ENCODE measurements at places on chromosomes 4 and X. TPM values are rescaled to one million over a fixed set of nuclear protein-coding genes. Genes with fewer than 3 reads are reported as not detected.

GRCh38 chr4:56147371-56147770 lies 198.6 kb downstream of the CEP135 start:
- no peak for DNase-seq

The ASB5 gene
- not detected for total RNA-seq

The USP17L13 gene
- not detected for total RNA-seq

DNA sequence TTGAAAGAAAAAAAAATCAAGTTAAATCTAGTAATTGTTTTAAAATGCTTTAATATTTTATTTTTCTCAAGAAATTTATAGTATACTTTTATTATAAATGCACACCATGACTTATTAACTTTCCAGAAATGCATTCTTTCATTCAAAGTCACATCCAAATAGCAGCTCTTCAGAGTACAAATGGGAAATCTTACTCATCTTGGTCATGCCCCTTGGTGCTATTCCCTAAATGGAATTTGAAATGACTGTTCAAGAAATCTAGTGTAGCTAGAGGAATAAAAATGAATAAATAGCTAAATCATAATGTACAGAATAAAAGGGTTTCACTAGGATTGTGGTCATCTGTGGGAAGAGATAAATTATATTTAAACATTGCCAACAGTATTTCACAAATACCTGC lies 1139.7 kb downstream of the PCDH18 start:
- no peak for DNase-seq

DNA sequence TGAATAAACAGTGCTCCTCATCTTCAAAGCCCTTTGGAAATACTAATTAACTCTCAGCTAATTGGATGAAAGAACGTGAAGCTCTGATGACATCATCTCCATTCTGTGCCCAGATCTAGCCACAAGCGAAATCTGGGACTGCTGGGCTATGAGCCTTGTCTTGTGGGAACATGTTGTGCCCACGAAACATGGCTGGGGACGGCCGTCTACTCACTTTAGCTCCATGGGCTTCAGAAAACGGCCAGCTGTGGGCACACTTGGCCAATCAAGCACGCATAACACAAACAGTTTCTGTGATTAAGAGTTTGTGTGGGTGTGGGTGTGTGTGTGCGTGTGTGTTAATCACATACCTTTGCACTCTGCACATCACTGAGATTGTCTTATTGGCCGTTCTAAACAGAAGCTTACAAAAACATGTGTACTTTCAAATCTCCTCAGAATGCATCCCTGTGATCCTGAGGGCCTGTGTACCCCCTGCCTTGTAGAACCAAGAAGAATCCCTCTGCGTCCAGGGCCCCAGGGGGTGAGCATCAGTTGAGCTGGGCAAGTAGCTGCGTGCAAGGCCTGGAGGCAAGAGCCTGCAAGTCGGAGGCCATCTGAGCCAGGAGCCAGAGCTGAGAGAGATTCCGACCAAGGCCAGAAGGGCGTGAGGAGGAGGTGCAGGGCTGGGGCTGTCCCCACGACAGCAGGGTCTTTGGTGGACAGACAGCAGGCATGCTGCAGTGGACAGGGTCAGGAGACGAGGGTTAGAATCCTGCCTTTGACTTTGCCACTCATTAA lies 18.7 kb upstream of the ZNF185 start:
- DNase-seq, result no peak

GRCh38 chr4:47704693-47705325 lies 133.1 kb downstream of the CORIN start:
- DNase-seq, result no peak

GRCh38 chr4:184728858-184729257 lies 5.0 kb downstream of the CENPU start:
- DNase-seq, result peak; percentile 62

DNA sequence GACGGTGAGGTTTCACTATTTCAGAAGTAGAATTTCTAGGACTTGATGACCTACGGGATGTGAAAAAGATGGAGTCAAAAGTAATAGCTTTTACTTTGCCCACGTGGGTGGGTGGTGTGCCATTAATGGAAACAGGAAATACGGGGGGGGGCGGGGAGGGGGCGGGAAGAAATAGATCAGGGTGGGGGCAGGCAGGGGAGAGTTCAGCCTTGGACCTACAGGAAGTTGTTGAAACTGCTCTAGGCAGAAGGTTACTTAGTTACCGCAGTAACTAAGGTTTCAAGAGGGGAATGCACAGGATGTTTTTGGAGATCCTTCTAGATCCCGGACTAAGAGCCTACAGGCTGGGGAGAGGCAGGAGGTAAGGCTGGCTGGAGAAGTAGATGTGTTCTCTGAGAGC lies 3.6 kb upstream of the FHL1 start:
- no peak for DNase-seq

The PCDH19 gene
- total RNA-seq, result 0.33 TPM

The ARHGAP36 gene
- total RNA-seq, result not detected

- DNase-seq, result no peak
Observed at GRCh38 chrX:128106630-128107029, 54.4 kb upstream of the ACTRT1 start.

The VEGFD gene
- total RNA-seq, result 0.28 TPM

DNA sequence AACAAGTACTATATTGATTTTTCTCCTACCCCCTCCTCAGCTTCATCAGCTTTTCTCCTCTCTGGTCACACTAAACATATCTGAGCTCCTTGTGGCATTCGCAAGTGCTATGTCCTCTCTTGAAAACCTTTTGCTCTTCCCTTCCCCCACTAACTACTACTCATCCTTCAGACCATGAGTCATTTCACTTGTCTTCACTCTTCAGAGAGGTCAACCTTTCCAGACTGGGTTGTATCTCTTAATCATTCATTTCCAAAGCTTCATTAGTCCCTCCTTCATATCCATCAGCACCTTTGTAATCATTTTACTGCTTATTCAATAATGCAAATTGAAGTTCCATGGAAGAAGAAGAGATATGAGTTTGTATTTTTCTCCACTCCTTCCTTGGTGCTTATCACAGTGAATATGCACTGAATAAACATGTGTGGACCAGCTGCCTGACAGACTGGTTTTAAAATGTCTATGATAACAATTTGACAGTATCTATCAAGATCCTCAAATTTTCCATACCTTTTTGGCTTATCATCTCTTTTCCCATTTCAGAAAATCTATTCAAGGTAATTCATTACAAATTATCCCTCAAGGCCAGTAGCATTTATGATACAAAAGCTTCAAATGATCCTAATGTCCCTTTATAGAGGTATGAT lies 28.4 kb downstream of the DDX60L start:
- no peak for DNase-seq

- no peak for DNase-seq
Observed at GRCh38 chrX:151722241-151722846, 6.5 kb downstream of the FATE1 start.

DNA sequence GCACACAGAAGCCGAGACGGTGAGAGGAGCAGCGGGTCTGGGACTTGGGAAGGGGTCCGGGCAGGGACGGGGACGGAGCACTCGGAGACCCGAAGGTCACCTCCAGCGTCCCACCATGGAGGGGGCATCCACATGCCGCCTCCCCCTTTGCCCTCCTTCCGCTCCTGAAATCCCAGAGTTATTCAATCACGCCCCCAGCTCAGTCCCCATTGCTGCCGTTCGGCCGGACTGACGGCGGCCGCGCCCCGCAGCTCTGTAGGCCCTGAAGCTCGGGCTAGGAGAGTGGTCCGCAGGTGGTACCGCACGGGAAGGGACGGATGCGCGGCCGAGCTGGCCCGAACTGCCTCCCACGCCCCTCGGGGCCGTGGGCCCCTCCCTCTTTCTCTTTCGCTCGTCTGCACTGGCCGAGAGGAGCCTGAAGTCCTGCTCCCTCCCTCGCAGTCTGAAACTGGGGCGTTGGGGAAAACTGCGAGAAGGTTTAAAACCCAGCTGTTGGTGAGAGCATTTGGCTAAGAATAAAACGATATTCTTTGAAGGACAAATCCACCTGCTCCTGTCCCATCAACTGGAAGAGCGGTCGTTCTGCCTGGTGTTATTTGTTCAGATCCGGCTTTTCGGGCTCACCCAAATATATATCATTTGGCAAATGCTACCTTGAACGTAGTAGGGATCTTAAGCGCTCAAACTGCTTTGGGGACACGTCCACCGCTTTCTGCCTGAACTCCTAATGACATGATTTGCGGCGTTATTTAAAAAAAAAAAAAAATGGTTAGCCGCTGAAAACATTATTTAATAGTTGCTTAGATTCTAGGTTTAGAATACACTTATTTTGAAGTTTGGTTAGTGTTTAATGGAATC lies 719 bp downstream of the USO1 start:
- DNase-seq, result peak; percentile 30

- DNase-seq, result no peak
Observed at GRCh38 chr4:21953653-21954052, 5.1 kb upstream of the KCNIP4 start.

DNA sequence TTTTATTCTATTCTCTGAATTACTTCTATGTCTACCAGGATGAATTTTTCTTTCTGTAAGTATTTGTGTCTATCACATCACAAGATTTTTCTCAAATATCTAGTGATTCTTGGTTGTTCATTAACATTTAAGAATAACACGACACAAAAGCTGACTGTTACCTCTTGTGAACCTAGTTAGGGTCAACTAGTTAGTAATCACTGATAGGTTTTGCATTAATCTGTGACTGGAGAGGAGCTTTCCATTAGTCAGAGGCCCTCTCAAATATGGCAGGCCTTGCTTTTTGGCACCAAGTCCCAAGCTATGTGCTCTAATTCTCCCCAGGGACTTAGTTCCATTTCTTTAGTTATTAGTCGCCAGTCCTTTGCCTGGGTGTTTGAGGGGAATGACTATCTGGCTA lies 259.2 kb downstream of the CFAP299 start:
- DNase-seq, result no peak

DNA sequence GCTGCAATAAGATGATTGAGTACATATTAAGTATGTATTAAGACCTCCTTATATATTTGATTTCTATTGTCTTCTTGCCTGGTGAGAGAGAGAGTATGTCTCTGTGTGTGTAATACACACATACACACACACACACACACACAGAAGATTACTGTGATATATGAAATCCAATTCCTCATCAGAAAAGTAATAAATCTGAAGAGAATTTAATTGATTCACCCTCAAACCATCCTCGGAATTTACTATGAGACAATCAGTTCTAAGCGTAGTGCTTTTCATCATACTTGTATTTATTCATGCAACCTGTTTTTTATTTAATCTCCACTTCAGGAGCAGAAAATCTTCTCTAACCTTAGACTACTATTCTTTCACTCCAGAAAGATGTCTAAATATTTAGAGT lies 62.3 kb upstream of the TLL1 start:
- no peak for DNase-seq

The GAGE12F gene
- not detected for total RNA-seq

DNA sequence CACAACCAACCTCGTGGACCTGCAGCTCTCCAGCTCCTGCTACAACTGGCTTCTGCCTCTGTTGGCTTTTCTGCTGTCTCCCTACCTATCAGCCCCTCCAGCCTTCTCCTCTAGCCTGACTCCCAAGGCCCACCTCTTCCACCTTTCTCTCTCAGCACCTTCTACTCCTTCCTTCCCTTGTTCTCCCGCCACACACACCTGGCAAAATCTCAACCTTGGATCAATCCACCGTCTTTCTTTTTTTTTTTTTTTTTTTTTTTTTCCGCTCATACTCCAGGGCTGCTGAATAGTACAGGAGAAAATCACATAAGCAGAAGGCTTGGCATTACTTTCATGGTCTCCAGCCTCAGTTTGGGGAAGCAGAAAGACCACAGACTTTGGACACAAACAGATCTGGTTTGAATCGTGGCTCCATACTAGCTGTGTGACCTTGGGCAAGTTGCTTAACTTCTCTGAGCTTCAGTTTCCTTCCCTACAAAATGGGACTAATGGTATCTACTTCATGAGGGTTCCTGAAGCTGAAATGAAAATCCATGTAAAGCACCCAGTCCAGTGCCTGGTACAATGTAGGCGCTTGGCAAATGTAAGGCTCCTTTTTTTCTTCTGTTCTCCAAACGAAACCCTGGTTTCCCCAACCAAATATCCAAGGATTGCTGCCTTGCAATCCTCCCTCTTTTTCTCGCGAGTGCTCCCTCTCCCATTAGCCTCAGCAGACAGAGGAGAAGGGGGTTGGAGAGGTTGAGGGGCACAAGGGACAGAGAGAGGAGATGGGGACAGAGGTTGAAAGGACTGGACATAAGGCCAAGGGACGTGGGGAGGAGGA lies 1.7 kb downstream of the FGD1 start:
- DNase-seq, result no peak

DNA sequence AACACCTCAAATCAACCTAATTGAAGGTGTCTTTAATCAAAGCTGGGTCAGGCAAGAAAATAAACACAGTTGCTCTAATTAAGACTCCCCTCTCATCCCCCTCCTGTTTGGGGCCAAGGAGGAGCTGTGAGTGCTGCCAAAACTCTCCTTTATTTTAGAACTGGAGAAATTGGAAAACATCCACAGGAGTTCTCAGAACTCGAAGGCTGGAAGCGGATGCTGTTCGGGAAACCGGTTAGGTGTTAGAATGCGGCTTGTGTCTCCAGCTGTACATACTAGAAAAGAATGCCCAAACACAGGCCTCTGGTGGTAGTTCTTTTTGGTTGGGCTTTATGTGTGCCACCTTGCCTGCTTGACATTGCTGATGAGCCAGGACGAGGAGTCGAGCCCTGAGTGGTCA lies 118.2 kb downstream of the GPR143 start:
- no peak for DNase-seq

DNA sequence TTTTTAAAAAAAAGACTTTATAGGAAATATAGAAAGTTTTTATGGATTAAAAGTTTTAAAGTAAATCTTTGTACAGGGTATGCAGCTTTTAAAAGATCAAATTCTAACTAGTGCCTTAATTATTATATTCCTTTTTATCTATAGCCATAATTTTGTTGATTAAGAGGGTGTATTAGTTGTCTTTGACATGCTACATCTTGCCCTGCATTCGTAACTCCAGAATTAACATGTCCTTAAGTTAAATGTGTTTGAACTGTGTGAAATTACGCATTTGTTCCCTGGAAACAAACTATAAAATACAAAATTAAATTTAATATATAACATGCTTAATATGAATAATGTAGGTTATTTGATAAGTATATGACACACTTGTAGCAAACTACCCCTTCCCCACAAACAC lies 66.3 kb downstream of the PTPN13 start:
- DNase-seq, result no peak

- no peak for DNase-seq
Observed at GRCh38 chr4:83552924-83553323, 17.0 kb downstream of the GPAT3 start.
